ENCODE measurements at places on chromosomes 3 and 15. TPM values are rescaled to one million over a fixed set of nuclear protein-coding genes. Genes with fewer than 3 reads are reported as not detected.

The SLC9C1 gene
- not detected for total RNA-seq

The GOLGA8J gene
- not detected for total RNA-seq

The STAC gene
- not detected for total RNA-seq

The GNB4 gene
- total RNA-seq: 95.4 TPM

The PGBD4 gene
- total RNA-seq: 1.4 TPM

The ARHGEF26 gene
- total RNA-seq: 0.97 TPM

The ZMYND10 gene
- total RNA-seq: 0.32 TPM

The PCOLCE2 gene
- 2.6 TPM for total RNA-seq

The TTC23 gene
- total RNA-seq: 25.3 TPM

The LRRC49 gene
- total RNA-seq: 10.0 TPM

The FES gene
- total RNA-seq: 73.4 TPM

The SAMMSON gene
- total RNA-seq: not detected

The FBN1 gene
- 82.2 TPM for total RNA-seq

The CCDC39 gene
- not detected for total RNA-seq

The SNRPA1 gene
- total RNA-seq: 30.4 TPM

The MUSTN1 gene
- total RNA-seq: not detected

The MORF4L1 gene
- 394 TPM for total RNA-seq

The AADACL2 gene
- total RNA-seq: not detected

The LYZL4 gene
- not detected for total RNA-seq

The GMNC gene
- not detected for total RNA-seq

The EFCC1 gene
- not detected for total RNA-seq

The GREM1 gene
- total RNA-seq: 0.32 TPM

The WNT7A gene
- total RNA-seq: not detected

The GRAMD2A gene
- total RNA-seq: 0.30 TPM

The SLC25A20 gene
- total RNA-seq: 26.3 TPM

The COLQ gene
- total RNA-seq: 0.46 TPM

The KPNA1 gene
- total RNA-seq: 36.8 TPM

The ADAMTS9 gene
- 38.3 TPM for total RNA-seq

The ZNF609 gene
- 21.7 TPM for total RNA-seq

The MAPKAPK3 gene
- 25.7 TPM for total RNA-seq

The HRG gene
- total RNA-seq: not detected

The CTDSPL gene
- total RNA-seq: 36.1 TPM

The TF gene
- not detected for total RNA-seq

The GNAT1 gene
- total RNA-seq: not detected

The CAND2 gene
- 5.5 TPM for total RNA-seq

Data from epithelial cell of umbilical artery (primary cell).